ENCODE measurements at places on chromosomes 2 and 18.

- DNase-seq, result no peak
These were observed 14.1 kb upstream of the CASP8 start for GRCh38 chr2:201246280-201246679.

- no peak for DNase-seq
These were observed 457.9 kb upstream of the SALL3 start for GRCh38 chr18:78521744-78522143.

- no peak for DNase-seq
These were observed 120.8 kb downstream of the PLCL1 start for GRCh38 chr2:197925204-197925603.

- no peak for DNase-seq
These were observed 241.8 kb downstream of the AFF3 start for GRCh38 chr2:99900556-99900955.

GRCh38 chr18:61754039-61754583 lies 138.7 kb downstream of the RNF152 start:
- no peak for DNase-seq

DNA sequence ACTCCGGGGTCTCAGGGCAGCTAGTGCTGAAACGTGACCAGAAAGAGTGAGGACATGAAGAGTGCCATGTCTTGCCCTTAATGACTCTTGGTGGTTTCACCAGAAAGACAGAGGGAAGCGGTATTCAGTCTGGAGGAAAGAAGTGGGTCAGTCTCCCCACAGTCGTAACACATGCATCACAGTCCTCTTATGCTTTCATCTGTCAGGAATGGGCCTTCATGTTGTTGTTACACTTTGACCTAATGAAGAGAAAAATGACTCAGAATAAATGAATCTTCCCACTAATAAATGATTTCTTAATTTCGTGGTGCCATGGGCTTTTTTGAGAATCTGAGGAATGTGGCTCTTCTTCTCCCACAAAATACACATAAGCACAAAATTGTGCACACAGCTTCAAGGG lies 103.2 kb downstream of the SLC8A1 start:
- DNase-seq, result no peak

DNA sequence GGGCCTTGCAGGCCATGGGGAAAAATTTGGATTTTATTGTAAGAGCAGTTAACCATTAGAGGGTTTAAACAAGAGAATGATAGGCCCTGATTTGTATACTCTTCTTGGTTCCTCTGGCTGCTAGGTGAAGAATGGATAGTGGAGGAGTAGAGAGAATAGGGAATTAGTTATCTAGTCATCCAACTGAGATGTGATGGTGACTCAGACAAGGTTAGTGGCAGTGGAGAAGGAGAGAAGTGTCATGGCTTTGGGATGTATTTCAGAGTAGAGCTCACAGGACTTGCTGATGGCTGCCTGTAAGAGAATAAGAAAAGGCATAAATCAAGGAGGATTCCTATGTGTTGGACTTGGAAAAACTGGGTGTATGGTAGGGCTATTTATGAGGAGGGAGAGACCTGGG lies 169.4 kb downstream of the PLCL1 start:
- DNase-seq, result no peak

- DNase-seq, result no peak
These were observed 805.4 kb downstream of the TRIB2 start for GRCh38 chr2:13522096-13522495.
